ENCODE measurements at places on chromosomes 2 and 18.
A peak's percentile ranks its signal among the peaks of the same experiment; 100 is the strongest.

DNA sequence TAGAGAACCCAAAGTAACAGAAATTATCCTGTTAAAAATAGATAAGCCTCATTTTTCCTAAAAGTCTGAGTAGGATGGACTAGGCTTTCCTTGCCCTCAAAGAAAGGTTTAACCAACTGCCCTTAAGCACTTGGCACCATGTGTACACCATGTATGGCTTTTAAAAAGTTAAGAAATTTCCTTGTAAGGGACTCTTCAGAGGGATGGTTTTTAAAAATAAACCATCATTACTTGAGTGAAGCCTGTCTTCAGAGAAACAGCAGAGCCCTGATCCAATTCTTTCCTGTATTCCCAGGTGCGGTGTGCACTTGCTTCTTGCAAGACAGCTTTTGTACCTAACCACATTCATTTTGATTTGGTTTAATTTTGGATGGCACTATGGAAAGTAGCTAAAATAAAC is 1.1 kb upstream of the NEMP2 start:
- no peak for DNase-seq

DNA sequence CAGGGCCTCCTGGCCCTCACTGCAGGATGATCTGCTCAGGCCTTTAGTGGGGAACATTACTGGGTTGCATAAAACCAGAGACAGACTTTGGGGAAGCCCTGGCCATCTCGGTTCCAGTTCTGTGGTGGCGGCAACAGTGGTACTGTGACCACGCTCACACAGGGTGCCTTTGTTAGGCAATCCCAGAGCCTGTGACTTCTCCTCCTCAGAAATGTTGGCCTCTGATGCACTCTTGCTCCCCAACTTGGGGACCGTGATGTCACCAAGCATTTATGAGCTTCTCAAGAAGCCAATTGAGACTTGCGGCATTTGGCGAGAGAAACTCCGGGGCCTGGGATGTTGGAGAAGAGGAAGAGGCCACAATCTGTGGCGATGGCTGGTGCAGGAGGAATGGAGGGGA is 80.9 kb upstream of the PKDCC start:
- DNase-seq, result no peak

DNA sequence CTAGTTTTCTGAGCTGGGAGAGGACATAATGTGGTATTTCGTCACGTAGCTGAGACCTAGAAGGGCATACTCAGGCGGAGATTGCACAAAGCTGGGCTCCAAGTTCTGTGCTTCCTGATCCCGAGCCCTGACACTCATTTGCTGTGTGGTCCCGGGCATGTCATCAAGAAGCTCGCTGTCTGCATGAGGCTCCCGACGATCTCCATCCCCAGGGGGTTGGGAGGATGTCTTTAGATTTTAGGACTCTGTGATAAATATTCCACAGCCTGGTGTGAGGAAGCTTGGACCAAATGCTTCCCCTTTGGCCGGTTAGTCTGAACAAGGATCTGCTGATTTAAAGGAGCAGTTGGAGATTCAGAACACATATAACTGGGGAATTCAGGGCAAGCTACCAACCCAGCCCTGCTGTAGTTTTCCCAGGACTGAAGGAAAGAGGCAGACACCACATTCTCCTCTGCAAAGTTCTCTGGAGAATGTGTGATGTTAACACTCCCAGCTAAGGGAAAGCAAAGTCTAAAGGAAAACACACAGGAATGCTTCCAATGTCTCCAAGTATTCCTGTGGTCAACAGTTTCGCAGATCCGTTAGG is 2.3 kb downstream of the KCNE4 start:
- no peak for DNase-seq

DNA sequence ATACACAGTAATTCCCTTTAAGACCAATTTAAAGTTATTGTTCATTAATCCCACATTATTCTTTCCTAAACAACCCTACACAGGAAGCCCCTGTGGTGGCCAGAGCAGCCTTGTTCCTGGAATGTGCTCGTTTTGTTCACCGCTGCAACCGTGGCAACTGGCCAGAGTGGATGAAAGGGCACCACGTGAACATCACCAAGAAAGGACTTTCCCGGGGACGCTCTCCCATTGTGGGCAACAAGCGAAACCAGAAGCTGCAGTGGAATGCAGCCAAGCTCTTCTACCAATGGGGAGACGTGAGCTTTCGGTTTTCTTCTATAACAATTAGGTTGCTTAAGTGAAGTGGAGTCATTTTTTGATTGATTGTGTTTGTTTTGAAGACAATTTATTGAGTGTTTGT is 101.0 kb downstream of the UNC80 start:
- no peak for DNase-seq

DNA sequence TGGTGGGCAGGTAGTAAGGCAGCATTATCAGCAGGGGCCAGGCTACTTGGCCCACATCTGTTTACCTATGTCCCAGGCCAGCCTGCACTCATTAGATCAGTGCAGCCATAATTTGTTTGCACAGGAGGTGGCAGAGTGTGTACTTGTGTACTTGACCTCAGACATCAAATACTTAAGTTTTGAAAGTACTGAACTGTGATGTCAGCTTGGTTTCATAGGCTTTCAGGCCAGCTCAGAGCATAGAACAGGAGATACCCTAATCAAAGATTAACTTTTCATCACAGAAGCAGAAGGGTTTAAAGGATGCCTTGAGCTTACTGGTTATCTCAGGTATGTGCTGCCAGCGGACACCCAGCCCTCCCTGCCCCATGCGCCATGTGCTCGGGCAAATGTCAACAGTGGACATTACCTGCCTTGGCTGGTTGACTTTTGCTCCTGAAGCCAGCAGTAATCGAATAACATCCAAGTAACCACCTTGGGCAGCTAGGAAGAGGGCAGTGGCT is 33.2 kb downstream of the ANKRD29 start:
- no peak for DNase-seq

DNA sequence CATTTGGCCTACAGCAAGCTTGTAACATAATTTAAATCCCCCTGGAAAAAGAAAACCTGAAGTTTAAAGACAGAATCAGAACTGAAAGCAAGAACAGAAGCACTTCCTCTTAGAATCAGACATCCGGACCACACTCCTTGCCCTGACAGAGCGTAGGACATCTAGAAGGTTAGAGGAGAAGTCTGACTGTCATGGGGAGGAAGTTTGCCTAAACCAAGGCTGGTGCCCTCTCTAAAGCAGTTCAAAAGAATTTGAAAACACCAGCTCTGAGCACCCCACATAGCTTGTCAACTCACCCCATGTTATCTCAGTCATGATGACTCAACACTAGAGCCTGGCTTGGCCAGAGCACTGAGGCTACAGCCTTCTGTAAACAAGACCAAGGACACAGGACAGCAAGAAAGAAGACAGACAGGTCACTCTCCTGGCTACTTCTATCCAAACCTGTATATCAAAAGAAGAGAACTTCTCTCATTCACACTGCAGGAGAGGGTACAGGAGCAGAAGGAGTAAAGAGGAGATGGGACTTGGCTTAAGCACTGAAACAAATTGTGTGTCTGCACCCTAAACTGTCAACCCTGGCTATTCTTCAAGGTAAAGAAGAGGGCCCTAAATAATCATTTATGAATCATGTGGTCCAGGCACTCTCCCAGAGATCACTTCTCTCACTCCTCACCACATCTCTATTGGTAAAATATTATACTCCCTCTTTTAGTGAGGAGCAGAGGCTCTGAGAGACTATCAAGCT is 198.6 kb downstream of the MEMO1 start:
- peak; percentile 46 for DNase-seq

DNA sequence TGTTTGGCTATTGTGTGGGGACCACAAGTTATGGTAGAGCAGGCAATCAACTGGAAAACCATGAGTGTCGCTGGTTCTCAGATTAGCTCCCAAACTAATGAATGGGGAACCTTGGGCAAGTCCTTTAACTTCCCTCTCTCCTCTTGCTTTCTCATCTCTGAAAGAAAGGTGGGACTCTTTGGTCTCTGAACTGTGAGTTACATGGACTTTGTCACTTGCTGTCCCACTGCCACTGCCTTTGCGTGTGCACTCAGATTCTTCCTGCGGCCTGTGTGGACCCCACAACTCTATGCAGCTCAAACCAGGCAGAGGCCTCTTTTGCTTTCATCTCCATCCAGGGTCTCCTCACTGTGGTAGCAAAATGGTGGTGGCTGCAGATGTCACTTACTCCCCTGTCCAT is 86.7 kb downstream of the RNF144A start:
- no peak for DNase-seq

GRCh38 chr2:137865954-137866540 is 98.2 kb upstream of the HNMT start:
- DNase-seq, result peak; percentile 54

- no peak for DNase-seq
These were observed 66.6 kb upstream of the SNTG2 start for GRCh38 chr2:883803-884748.

DNA sequence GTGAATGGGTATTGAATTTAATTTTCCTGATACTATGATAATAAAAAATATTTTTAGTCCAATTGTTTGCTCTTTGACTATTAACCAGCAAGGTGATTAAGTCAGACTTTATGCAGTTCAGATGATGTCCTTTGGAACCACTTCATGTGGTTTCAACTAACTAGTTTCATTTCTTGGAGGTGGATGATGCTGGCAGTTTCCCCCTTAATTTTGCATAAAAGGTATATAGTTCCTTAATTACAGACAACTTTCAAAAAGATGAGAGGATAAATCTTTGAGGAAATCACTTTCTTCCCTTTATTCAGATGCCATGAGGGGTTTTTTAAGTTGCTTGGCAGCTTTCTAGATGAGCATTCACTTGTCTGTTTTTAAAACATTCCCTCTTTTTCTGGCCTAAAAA is 223.1 kb downstream of the PHLPP1 start:
- peak; percentile 7 for DNase-seq

DNA sequence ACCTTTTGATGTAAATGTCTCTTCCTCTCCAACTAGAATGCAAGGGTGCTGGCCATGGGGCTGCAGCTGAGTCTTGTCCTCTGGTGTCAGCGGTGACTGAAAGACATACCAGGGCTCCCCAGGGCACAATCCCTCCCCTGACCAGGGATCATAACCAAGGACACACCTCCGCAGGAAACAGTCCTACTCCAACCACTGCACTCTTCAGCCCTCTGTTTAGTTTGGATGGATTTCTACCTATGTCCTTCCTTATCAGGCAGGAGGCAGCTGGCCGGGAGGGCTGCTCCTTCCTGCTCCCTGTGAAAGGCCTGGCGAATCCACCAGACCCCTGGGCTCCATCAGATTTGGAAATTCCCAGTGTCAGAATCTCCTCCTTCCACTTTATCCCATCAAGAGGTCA is 185.2 kb upstream of the ID2 start:
- DNase-seq, result no peak

DNA sequence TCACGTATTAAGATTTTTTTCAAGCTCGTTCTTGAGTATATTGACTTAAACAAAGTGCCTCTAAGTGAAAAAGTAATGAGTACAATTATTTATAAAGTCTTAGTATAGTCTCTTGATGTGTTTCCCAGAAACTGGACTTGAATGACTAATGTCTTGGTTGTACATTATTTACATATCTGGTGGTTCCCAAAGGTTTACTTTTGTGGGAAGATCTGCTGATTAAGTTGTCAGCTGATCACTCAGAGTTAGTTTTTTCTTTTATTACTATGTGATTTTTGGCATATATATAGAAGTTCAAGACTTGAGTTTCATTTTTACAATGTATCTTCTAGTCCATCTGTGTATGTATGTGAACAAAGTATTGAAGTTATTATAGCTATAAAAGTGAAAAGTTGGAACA is 29.5 kb downstream of the RNF144A start:
- DNase-seq, result peak; percentile 61

DNA sequence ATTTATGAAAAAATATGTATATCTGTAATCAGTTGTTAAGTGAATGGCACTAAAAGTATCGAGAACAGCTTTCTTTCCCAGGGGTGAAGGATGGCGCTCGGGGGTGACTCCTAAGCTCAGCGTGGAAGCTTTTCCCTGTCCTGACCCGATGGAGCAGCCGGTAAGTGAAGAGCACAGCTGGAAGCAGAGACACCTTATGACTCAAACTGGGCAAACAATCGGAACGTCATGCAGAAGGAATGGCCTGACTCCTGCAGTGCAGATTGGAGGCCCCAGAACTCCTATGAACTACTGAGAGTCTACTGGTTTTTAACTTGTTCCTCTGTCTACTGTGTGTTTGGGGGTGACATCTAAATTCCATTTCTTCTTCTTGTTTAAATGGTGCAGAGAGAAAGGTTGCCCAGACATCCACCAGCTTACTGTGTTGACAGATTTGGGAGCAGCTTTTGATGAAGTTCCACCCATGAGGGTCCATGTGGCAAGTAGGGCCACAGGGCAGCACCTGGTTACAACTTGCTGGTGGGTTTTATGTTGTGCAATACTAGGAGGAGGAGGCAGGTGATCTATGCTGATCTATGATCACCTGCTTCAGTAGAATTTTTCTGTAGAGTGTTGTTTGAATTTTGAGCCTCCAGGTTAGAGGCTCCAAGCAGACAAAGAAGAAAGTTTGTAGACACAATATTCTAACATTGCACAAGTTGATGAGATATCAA is 52.8 kb upstream of the TMEM182 start:
- DNase-seq, result no peak

GRCh38 chr18:23330423-23330822 is 122.7 kb upstream of the RIOK3 start:
- DNase-seq, result no peak

- no peak for DNase-seq
These were observed 199.6 kb upstream of the FBXO11 start for GRCh38 chr2:48105848-48106247.

DNA sequence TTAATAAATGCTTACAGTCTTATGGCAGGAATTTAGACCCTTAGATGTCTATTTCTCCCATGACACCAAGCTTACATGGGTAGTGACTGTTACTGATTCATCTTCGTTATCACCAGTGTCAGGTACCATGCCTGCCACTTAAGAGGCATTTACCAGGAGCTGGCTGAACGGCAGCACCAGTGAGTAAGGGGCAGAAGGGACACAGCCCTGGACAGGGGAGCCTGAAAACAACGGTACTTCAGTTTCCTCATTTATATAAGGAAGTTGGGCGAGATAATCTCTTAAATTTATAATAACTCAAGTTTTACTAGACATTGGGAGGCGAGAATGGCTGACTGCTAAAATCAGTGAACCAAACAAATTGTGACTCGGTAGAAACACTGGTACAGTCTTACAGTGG is 1.2 kb downstream of the COA5 start:
- DNase-seq, result no peak

GRCh38 chr18:55337908-55338521 is 250.0 kb downstream of the TCF4 start:
- no peak for DNase-seq

DNA sequence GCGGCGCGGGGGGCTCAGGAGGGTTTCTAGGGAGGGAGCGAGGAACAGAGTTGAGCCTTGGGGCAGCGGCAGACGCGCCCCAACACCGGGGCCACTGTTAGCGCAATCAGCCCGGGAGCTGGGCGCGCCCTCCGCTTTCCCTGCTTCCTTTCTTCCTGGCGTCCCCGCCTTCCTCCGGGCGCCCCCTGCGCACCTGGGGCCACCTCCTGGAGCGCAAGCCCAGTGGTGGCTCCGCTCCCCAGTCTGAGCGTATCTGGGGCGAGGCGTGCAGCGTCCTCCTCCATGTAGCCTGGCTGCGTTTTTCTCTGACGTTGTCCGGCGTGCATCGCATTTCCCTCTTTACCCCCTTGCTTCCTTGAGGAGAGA is 5.2 kb downstream of the PROC start:
- no peak for DNase-seq

GRCh38 chr2:221572219-221572820 is at the start of gene EPHA4:
TSS of gene EPHA4 (minus strand) at chr2:221572304. CDS start at chr2:221572248, 56 bp downstream.
- peak; percentile 86 for DNase-seq

GRCh38 chr2:239791526-239792404 is 233.4 kb downstream of the NDUFA10 start:
- no peak for DNase-seq

- DNase-seq, result no peak
These were observed 132.4 kb upstream of the ZNF516 start for GRCh38 chr18:76627444-76627843.

- DNase-seq, result no peak
These were observed 14.5 kb downstream of the SLC19A3 start for GRCh38 chr2:227703280-227703732.

- DNase-seq, result no peak
These were observed 43.7 kb downstream of the FRZB start for GRCh38 chr2:182822733-182823132.
